ENCODE measurements at places on chromosomes 1 and 21.
A peak's percentile ranks its signal among the peaks of the same experiment; 100 is the strongest.

DNA sequence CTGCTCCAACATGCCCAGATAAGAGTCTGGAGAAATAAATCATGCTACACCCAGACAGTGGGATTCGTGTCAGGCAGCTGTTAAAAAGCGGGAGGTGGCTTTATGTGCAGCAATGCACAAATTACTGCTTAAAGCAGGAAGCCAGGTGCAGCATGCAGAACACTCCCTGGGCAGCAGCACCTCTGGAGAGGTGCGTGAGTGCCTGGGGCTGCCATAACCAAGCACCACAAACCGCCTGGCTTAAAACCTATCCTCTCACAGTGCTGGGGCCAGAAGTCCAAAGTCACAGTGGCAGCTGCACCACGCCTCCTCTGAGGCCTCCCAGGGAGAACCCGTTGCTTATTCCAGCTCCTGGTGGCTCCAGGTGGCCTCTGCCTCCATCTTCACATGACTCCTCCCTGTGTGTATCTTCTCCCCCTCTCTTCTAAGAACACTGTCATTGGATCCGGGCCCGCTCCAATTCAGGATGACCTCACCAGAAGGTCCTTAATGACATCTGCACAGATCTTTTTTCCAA lies 115.6 kb downstream of the SIK1 start:
- DNase-seq = no peak

GRCh38 chr1:33323663-33324477 lies 3.0 kb upstream of the A3GALT2 start:
- DNase-seq = no peak

GRCh38 chr1:97334454-97334853 lies 586.4 kb downstream of the DPYD start:
- no peak for DNase-seq

DNA sequence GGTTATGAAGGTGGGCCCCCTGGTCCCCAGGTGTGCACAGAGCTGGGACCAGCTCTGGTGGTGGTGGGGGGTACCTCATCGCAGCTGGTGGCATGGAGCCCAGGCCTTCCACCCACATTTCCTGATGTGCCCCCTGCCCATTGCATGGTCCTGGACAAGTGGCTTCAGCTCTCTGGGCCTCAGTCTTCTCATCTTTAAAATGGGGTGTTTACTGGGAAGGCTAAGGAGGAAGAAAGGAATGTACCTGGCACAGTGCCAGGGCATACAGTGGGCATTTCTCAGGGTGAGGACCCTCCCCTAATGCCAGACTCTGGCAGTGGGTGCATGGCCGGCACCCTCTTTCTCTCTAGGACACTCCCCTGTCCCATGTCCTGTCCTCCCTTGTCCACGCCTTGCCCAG lies 7.5 kb downstream of the CLCNKB start:
- DNase-seq = no peak

GRCh38 chr1:198168227-198168626 lies 11.4 kb downstream of the NEK7 start:
- DNase-seq = no peak

- DNase-seq = peak; percentile 54
Observed at GRCh38 chr1:229101011-229101871, 169.7 kb upstream of the RAB4A start.

DNA sequence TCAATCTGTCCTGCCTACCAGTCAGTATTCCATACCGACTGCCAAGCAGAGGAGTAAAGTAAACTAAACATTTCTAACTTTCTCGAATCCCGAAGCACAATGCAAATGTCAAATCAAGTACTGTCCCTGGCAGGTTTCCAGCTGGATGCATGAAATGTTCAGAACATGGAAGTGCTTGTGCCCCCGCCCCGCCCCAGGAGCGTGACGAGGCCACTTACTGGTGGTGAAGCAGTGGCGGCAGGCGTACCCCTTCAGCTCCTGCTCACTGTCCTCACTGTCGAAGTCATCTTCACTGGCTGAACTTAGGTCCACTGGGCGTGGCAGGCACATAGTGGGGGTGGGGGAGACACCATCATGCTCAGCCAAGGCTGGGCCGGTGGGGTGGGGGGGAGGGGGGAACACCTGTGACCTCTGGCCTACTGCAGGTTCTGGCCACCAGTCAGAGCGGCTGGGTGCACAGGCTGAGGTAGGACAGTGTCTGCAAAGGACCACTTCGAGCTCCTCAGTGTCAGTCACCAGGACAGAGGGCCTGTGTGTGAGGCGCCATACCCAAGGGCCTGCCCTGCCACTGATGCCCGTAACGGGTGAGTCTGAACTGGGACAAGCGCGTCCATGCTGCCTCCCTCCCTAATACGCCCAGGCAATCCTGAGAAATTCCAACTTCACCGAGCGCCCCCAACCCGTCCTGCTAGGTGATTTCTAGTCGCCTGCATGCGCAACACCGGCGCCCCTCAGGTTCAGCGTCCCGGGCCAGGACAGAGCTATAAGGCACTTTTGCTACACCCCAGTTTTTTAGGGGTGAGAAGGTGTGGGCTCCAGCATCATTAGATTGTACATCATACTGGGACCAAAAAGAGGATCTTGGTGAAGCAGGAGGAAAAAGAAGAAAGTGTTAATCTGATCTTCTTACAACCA lies 46.9 kb downstream of the SLC45A1 start:
- no peak for DNase-seq

DNA sequence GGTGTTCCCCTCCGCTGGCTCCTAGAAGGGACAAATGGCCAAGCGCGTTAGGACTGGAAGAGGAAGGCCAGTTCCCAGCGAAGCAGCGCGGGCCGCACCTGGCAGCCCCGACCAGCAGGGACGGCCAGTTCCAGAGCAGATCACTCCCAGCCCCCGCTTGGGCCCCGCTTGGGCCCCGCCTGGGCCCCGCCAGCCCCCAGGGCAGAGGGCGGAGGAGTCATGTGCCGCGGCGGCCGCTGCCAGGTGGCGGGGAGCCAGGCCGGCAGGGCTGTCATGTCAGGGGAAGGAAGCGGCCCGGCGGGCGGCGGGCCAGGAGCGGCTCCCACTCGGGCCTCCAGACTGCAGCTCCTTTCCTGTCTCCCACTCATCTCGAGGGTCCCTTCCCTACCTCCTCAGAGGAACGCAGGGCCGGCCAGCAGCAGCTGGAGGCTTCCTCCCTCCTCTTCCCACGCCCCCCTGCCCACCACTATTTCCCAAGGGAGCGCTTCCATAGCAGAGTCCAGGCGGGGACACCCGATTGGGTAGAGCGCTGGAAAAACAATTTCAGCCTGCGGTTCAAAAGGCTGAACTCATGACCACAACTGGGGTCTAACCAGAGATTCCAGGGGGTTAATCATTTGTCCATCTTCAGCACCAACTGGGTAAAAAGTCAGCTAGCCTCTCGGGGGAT lies 16.5 kb downstream of the ZNF697 start:
- DNase-seq = peak; percentile 97

DNA sequence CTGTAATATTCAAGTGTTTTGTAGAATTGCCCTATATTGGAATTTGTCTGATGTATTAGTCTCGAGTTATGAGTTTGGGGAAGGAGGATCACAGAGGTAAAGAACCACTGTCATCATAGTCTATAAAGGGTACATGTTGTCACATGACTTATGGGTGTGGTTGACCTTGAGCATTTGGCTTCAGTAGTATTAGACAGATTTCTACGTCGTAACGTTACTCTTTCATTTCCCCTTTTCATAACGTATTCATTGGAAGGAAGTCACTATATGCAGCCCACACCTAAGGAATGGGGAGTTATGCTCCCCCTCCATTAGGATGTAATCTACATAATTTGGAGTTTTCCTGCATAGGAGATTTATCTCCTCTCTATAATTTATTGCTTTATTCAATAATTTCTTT lies 110.1 kb upstream of the VAV3 start:
- no peak for DNase-seq

GRCh38 chr1:88680911-88681622 lies 3.0 kb upstream of the PKN2 start:
- no peak for DNase-seq

GRCh38 chr1:30900931-30901560 lies 7.5 kb downstream of the SDC3 start:
- no peak for DNase-seq

GRCh38 chr1:99685516-99686180 lies 39.7 kb downstream of the PALMD start:
- peak; percentile 89 for DNase-seq

- no peak for DNase-seq
Observed at GRCh38 chr1:169086603-169087455, 19.7 kb upstream of the ATP1B1 start.

GRCh38 chr1:29234471-29234870 lies 1.9 kb upstream of the PTPRU start:
- DNase-seq = no peak

- DNase-seq = no peak
Observed at GRCh38 chr1:213772128-213773063, 215.4 kb upstream of the PROX1 start.

- DNase-seq = no peak
Observed at GRCh38 chr1:29981586-29982239, 741.7 kb downstream of the MATN1 start.

GRCh38 chr1:100834777-100835660 lies 59.6 kb downstream of the EXTL2 start:
- no peak for DNase-seq

Data from lower leg skin (tissue), 4 donors.